ENCODE measurements at places on chromosomes 5 and 9.

- no peak for DNase-seq
These were observed 31.4 kb upstream of the PSD2 start for GRCh38 chr5:139763930-139764791.

- no peak for DNase-seq
These were observed 10.9 kb downstream of the C5orf52 start for GRCh38 chr5:157682257-157682656.

- DNase-seq = no peak
These were observed 103.0 kb downstream of the SPATA31D1 start for GRCh38 chr9:82091610-82092009.

GRCh38 chr9:133031496-133031911 lies 707 bp downstream of the GTF3C5 start:
- DNase-seq = no peak

GRCh38 chr5:31232273-31232888 lies 38.9 kb downstream of the CDH6 start:
- no peak for DNase-seq

- peak; percentile 97 for DNase-seq
These were observed 63.1 kb downstream of the UGCG start for GRCh38 chr9:111959468-111960359.

- no peak for DNase-seq
These were observed 537.6 kb downstream of the DTWD2 start for GRCh38 chr5:118450554-118451332.

GRCh38 chr5:177086654-177087397 lies at the start of gene FGFR4:
Gene FGFR4, plus strand, starts transcription at chr5:177086915. Its CDS starts 2,688 bp downstream, at chr5:177089603.
- peak; percentile 57 for DNase-seq

GRCh38 chr5:72817671-72818266 lies 1.3 kb downstream of the TNPO1 start:
- no peak for DNase-seq

DNA sequence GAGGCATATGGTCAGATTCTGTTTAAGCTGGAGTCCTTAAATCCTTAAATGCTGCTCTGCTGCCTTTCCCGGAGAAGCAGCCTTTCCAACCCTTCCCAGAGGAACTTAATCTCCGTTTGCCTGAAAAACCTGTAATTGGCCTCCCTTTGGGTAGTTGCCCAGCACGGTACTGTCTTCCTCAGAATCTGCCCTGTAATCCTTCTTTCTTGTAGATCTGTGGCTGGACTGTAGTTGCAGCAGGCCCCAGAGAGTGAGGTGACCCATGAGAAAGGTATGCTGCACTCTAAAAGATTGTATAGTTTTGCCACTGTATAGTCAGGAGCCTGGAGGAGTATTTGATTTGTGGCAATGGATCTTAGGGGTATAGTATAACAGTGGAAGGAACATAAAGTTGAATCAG lies 11.7 kb downstream of the SPIN1 start:
- no peak for DNase-seq

DNA sequence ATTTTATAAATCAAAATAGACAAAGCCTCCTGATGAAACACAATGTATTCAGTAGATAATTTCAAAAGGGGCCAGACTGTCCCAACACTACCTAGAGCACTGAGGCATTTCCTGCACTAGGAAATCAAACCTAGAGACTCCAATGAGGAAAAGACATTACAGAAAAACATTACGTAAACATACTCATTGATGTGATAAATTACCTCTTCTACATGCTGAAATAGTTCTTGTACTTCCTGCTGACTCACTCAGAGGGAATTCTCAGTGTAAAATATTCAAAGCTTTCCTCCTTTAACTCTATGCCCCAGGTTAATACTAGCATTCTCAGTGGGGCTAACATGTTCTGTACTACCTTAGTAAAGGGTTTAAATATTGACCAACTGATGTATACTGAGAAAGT lies 178.0 kb downstream of the ESM1 start:
- no peak for DNase-seq

- DNase-seq = no peak
These were observed 62.7 kb upstream of the RXRA start for GRCh38 chr9:134263596-134263995.

GRCh38 chr5:165665735-165666400 lies 2160.4 kb downstream of the MAT2B start:
- DNase-seq = no peak

DNA sequence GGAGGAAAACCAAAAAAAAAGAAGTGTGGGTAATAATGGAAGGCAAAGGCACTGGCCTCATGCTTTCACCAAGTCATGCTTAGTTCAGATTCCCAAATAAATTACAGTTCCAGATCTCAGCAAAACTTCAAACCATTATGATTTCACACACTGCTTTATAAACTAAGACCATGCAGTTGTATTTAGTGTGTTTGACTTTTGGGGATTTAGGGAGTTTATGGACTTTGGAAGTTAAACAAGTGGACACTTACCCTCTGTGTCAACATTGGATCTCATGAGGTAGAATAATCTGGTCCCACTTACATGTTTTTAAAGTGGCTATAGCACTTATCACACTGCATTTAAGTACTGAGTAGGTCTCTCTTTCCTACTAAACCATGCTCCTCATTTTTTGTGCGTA lies 3.7 kb downstream of the DNAJC25 start:
- DNase-seq = no peak

- DNase-seq = no peak
These were observed 684 bp upstream of the SLC6A19 start for GRCh38 chr5:1200495-1201326.

DNA sequence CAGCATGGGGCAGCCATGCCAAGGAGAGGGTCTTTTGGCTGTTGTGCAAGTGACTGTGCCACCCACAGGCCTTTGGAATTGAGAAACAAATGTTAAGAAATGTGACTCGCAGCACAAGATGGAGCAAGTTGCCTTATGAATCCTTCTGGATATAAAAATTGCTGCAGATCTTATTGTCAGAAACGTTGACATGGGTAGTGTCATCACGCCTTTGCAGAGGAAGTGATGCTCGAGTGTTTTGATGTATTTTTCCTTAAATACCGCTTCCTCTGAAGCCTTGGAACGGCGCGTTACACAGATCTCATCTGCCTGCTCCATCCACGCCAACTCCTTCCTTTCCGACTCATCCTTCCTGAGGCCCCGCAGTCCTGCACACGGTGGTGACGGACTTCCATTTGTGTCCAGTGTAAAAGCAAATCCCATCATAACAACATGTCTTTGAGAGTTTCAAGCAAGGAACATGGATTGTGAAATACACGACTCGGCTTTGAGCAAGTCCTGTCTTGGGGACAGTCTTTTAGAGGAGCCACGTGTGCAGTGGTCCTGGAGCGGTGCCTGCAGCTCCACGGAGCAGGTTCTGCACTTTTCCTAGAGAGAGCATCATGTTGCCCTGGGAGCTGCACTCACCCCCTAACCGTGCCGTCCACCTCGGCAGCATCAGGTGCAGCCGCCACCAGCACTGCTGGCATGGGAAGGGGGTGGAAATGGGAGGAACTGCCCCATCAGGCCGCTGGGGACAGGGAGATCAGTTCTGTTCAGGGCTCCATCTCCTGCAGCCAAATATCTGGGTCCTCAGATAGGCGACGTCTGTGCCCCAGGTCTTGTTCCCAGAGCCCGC lies 15.1 kb downstream of the ROPN1L start:
- DNase-seq = no peak

DNA sequence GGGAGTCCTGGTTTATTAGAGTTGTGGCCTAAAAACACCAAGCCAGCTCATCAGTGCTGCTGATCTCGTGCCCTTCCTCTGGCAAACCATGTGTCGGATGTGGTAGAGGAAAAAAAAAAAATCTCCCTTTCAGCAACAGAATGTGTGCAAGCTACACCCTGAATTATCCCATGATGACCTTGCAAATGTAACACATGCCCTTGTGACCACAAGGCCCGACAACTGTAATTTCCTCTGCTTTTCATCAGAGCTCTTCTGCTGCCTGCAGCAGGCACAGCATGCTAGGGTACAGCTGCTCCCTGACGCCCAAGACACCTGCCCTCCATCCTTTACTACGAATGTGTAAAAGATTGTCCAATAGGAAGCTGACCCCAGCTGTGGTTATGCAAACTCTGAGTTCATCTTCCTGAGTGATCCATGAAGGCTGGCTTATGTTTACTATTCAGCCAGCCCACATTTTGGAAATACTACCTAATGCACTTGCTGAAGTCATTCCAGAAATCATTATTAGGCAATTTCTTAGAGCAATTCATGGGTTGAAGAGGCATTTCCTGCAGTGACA lies 14.6 kb upstream of the BNC2 start:
- DNase-seq = no peak

- DNase-seq = no peak
These were observed 122.5 kb downstream of the TMEM174 start for GRCh38 chr5:73295447-73295846.

- no peak for DNase-seq
These were observed 68.9 kb upstream of the SELENOP start for GRCh38 chr5:42880496-42881150.

DNA sequence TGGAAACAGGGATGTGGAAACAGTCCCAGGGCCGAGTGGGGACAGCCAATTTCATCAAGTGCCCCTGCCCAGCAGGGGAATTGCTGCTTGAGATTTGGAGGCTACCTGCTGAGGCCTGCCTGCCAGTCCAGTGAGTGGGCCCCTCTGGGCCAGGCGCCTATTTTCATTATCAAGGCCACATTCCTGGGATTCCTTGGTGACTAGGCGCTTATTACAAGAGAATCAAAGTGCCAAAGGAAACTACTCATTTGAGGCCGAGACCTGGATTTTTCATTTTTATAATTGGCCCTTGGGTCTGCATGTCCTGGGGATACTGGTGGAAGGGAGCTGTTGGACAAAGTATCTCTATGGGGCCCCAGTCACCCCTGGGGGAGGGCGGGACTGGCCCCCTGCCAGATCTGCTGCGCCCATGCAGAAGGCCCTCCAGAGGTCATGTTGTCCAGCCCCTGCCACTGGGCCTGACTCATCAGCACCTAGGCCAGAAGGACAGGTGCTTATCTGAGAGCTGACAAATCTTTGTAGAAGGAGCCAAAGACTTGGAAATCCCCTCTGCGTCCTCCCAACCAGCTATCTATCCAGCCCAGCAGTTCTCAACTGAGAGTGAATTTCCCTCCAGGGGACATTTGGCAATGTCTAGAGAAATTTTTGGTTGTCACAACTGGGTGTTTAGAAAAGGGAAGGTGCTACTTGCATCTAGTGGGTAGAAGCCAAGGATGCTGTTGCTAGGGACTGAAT lies 45.6 kb downstream of the FOXI1 start:
- DNase-seq = peak; percentile 60

GRCh38 chr5:15515229-15515628 lies 15.2 kb downstream of the FBXL7 start:
- no peak for DNase-seq

DNA sequence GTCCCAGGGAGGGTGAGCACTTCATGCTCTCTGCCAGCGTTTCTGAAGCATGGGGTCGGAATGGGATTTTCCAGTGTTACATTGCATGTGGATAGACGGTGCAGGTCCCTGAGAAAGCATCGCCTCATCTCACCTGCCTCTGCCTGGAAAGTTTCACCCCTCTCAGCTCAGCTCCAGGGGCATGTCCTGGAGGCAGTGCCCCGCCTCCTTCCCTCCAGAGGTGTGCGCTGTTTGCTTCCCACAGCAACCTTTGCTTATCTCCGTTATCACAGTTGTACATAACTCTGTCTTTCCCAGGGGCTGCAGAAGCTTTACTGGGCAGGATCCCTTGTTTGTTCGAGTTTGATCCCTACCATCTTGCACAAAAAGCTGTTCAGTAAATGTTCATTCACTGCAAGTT lies 10.7 kb upstream of the CREBRF start:
- no peak for DNase-seq

DNA sequence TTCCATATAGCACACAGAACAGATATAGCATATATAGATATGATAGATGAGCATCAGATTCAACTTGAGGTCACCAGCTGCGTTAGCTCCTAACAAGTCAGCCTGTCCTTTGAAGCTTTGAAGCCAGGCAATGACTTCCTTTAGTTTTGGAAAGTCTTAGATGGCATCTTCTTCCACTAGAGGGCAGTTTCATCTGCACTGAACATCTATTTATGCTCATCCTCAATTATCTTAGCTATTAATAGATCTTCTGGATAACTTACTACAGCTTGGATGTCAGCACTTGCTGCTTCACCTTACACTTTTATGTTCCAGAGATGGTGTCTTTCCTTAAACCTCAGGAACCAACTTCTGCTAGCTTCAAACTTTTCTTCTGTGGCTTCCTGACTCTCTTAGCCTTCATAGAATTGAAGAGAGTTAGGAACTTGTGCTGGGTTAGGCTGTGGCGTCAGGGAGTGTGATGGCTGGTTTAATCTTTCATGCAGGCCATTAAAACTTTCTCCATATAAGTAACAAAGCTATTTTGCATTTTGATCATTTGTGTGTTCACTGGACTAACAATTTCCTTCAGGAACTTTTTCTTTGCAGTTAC lies 1401.4 kb downstream of the EFNA5 start:
- DNase-seq = peak; percentile 7

GRCh38 chr9:108579757-108580439 lies 275.9 kb downstream of the ACTL7B start:
- peak; percentile 69 for DNase-seq

DNA sequence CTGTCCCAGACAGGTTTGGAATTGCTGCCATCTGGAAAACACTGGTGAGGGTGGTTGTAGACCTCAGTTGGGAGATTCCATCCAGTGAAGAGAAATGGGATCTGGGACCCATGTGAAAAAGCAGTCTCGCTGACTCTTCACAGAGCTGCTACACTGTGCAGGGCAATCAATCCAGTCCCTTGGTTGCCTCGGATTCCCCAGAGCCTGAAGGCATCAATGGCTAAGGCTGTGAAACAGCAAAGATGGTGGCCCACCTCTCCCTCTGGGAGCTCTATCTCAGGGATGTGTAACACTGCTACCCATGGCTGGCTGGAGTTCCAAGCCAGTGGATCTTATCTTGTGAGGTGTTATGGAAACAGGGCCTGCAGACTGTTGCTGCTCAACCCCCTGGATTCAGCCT lies 256.1 kb downstream of the TMEM38B start:
- no peak for DNase-seq

GRCh38 chr9:38180656-38181055 lies 111.6 kb upstream of the SHB start:
- no peak for DNase-seq

- DNase-seq = no peak
These were observed 84.7 kb downstream of the PARP8 start for GRCh38 chr5:50751064-50751657.

GRCh38 chr9:127568971-127569885 lies 42.8 kb upstream of the STXBP1 start:
- no peak for DNase-seq

Measured in keratinocyte (primary cell).